Pancreas (tissue), 10 donors: ENCODE measurements at places on chromosomes 16 and 17. TPM values are rescaled to one million over a fixed set of nuclear protein-coding genes. Genes with fewer than 3 reads are reported as not detected.

DNA sequence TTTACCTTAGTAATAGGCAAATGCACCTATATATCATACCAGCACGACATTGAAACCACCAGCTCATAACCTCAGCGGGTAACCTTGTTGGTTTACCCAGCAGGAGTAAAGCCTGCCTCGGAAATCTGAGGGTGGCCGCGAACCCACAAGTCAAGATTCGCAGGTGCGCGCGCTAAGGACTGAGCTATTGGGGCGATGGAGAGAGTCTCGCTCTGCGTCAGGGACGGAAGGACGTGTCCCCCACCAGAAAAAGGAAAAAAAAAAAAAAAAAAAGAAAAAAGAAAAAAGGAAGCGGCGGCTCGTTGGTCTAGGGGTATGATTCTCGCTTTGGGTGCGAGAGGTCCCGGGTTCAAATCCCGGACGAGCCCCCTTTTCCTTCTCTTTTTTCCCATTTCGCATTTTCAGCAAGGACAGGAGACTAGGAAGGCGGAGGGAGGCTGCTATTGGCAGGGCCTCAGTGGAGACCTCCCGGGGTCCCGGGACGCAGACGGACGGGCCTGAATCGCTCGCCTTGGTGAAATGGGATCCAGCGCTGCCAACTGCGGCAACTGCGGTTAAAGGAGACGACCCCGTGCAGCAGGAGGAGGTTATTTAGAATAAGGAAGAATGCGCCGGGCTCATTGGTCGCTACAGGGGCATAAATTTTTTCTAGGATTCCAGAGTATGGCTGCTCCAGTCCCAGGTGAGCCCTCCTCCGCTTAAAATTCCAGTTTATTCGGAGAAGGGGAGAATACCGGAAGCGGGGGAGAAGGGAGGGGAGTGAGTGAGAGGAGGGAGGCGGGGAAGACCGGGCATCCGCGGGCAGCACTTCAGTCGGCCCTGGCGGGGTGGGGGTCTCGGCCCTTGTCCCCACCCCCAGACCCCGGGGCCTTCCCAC lies at the start of gene OR1F1:
Gene OR1F1 (plus strand): TSS at position 407 of the 877 bp plus-strand sequence.
- H3K4me3 ChIP-seq: no peak within 1 kb of the TSS
- H3K27me3 ChIP-seq: peaks cover 8% of the 10 kb centered on the region
- no peaks in the 10 kb centered on the region for H3K4me1 ChIP-seq
- H3K36me3 ChIP-seq: no peaks in the 10 kb centered on the region

The SUPT6H gene
- polyA plus RNA-seq: 41.5 TPM

The WDR81 gene
- polyA plus RNA-seq: 24.4 TPM

DNA sequence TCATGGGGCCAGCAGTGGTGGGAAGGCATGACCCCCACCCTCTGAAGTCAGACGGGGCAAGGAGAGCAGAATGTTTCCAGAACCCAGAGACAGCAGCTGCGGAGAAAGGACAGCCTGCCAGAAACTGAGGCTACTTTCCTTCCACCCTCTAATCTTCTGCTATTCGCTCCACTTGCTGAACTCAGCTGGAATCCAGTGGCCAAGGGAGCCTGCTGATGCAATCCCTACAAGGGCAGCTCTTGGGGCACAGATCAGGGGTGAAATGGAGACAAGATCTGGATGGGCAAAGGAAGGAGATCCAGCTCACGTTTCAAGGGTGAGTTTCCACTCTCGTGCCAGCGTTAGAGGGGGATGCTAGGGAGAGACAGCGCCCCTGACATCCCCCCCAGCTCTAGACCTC lies 479.1 kb downstream of the SLC39A11 start:
- H3K27ac ChIP-seq: peak overlapping the region; percentile 77
- peaks cover 6% of the 10 kb centered on the region for H3K4me1 ChIP-seq
- no peak overlapping the region for H3K4me3 ChIP-seq
- H3K36me3 ChIP-seq: no peaks in the 10 kb centered on the region
- no peaks in the 10 kb centered on the region for H3K27me3 ChIP-seq

GRCh38 chr17:75845933-75846691 lies 1.9 kb upstream of the UNC13D start:
- peak overlapping the region; percentile 95 for H3K27ac ChIP-seq
- DNase-seq: no peak
- H3K4me3 ChIP-seq: peak overlapping the region; percentile 1
- no peaks in the 10 kb centered on the region for H3K27me3 ChIP-seq

- no peak overlapping the region for H3K27ac ChIP-seq
- H3K27me3 ChIP-seq: peaks cover 4% of the 10 kb centered on the region
- no peaks in the 10 kb centered on the region for H3K4me1 ChIP-seq
- H3K4me3 ChIP-seq: no peak overlapping the region
Measured at GRCh38 chr17:41163828-41164227, 3.3 kb upstream of the KRTAP4-4 start.

DNA sequence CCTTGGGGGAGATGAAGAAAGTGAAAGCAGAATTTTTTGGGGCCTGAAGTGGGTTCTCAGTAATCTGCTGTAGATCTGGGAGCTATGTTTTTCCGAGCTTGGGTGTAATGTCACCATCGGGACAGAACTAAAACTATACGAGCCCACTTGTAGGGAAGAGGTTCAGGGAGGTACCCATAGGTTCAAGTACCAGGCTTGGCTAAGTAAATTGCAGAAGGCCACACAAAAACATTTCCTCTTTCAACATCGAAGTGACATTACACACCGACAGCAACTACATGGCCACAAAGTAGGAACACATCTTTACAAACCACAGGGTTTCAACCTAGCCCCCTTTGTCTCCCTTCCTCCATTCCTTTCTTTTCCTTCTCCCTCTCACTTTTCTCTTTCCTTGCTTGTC lies 10.2 kb upstream of the ASIC2 start:
- no peak overlapping the region for H3K4me3 ChIP-seq
- no peak overlapping the region for H3K27ac ChIP-seq
- DNase-seq: no peak
- H3K4me1 ChIP-seq: no peaks in the 10 kb centered on the region
- H3K36me3 ChIP-seq: no peaks in the 10 kb centered on the region

GRCh38 chr17:57174591-57174990 lies 81.7 kb upstream of the MSI2 start:
- H3K4me1 ChIP-seq: no peaks in the 10 kb centered on the region
- DNase-seq: no peak
- no peak overlapping the region for H3K4me3 ChIP-seq
- no peaks in the 10 kb centered on the region for H3K36me3 ChIP-seq

The PRRT2 gene
- 3.2 TPM for polyA plus RNA-seq

- H3K4me1 ChIP-seq: no peaks in the 10 kb centered on the region
- H3K27me3 ChIP-seq: no peaks in the 10 kb centered on the region
- H3K4me3 ChIP-seq: no peak overlapping the region
- no peaks in the 10 kb centered on the region for H3K36me3 ChIP-seq
Measured at GRCh38 chr17:13031718-13032350, 14.0 kb upstream of the ELAC2 start.

The RHBDL3 gene
- 1.8 TPM for polyA plus RNA-seq

- no peaks in the 10 kb centered on the region for H3K27me3 ChIP-seq
- DNase-seq: peak; percentile 27
- H3K27ac ChIP-seq: no peak overlapping the region
Measured at GRCh38 chr17:81999976-82000802, 22.5 kb downstream of the CENPX start.

The SLC38A8 gene
- 0.49 TPM for polyA plus RNA-seq

The PPP1R27 gene
- polyA plus RNA-seq: 1.1 TPM

The RAB26 gene
- polyA plus RNA-seq: 255 TPM

GRCh38 chr17:80884811-80885210 lies 106.8 kb upstream of the CHMP6 start:
- DNase-seq: no peak
- no peak overlapping the region for H3K4me3 ChIP-seq
- H3K36me3 ChIP-seq: peaks cover 9% of the 10 kb centered on the region
- no peaks in the 10 kb centered on the region for H3K27me3 ChIP-seq
- H3K27ac ChIP-seq: no peak overlapping the region

The ALOX15 gene
- 1.1 TPM for polyA plus RNA-seq

DNA sequence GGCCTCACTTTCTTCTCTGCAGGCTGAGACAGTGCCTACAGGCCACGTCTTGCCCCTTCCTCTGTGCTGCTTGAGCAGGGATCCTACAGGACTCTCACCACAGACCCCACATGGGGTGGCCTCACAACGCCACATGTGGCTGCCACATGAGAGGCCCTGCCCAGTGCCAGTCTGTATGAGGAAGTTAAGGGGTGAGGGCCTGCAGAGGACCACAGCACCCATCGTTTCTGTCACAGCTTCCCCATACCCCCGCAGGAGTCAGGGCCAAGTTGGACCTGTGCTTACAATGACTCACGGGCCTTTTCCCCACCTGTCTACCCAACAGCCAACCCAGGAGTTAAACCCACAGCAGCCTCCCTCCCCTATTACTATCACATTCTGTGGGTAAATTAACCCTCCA lies 2.9 kb upstream of the GSDMB start:
- H3K4me1 ChIP-seq: peaks cover 6% of the 10 kb centered on the region
- no peak overlapping the region for H3K27ac ChIP-seq
- no peaks in the 10 kb centered on the region for H3K27me3 ChIP-seq
- no peak overlapping the region for H3K4me3 ChIP-seq
- H3K36me3 ChIP-seq: peaks cover 24% of the 10 kb centered on the region

DNA sequence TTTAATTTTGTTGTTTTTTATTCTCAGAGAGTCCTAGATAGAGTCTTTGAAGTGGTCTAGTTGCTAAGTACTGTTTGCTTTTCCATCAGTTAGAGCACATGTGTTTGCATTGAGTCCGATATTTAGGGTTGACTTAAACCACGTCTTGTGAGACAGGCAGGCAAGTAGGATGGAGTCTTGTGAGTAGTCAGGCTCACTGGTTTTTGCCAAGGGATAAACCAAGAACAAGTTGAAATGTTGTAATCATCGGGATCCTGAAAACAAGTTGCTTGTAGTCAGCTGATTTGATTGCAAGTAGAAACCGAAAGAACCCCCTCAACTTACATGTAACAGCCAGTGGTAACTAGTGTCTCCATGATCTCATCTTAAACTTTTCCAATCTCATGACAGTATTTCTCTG lies 17.2 kb downstream of the ATP6V0A1 start:
- no peak for DNase-seq
- H3K4me3 ChIP-seq: no peak overlapping the region
- H3K27me3 ChIP-seq: no peaks in the 10 kb centered on the region
- peaks cover 11% of the 10 kb centered on the region for H3K4me1 ChIP-seq

- H3K27ac ChIP-seq: no peak overlapping the region
- peak; percentile 23 for DNase-seq
- no peak overlapping the region for H3K4me3 ChIP-seq
Measured at GRCh38 chr16:11372073-11372828, 27.0 kb downstream of the RMI2 start.

The TBC1D3C gene
- polyA plus RNA-seq: 0.05 TPM

GRCh38 chr17:78151514-78152008 lies 5.4 kb downstream of the C17orf99 start:
- no peaks in the 10 kb centered on the region for H3K27me3 ChIP-seq
- peak; percentile 18 for DNase-seq
- H3K36me3 ChIP-seq: no peaks in the 10 kb centered on the region
- H3K4me3 ChIP-seq: no peak overlapping the region
